T-helper 17 cell (primary cell): ENCODE measurements at places on chromosomes 6 and 20. TPM values are rescaled to one million over a fixed set of nuclear protein-coding genes. Genes with fewer than 3 reads are reported as not detected.

GRCh38 chr20:58930496-58930895 lies 50.6 kb upstream of the NELFCD start:
- no peak for DNase-seq
- H3K4me3 ChIP-seq: no peak overlapping the region

Gene DSP
- total RNA-seq: 0.05 TPM

DNA sequence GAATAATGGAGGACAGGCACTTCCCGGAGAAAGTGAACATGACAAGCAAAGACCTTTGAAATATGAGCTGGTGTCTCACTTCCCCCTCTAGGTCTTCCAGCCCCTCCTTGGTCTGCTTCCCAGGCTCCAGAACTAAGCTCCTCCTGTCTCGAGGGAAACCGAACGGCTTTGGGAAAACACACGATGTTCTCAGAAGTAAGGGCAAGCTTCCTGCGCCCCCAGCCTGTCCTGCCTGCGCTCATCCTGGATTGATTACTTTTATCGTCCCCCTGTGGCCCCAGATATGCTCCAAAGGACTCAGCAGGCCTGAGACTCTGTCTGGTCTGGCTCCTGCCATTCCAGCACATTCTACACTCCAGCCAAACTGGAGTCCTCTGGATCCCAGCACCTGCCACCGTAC lies 83.4 kb downstream of the ZNF217 start:
- no peak overlapping the region for H3K27ac ChIP-seq
- H3K4me1 ChIP-seq: no peaks in the 10 kb centered on the region
- DNase-seq: no peak

Gene C6orf141
- not detected for total RNA-seq

GRCh38 chr6:72984981-72985665 lies 240.2 kb downstream of the KHDC1L start:
- H3K27me3 ChIP-seq: no peaks in the 10 kb centered on the region
- no peak overlapping the region for H3K4me3 ChIP-seq
- no peaks in the 10 kb centered on the region for H3K4me1 ChIP-seq
- H3K36me3 ChIP-seq: no peaks in the 10 kb centered on the region
